ENCODE measurements at places on chromosomes 5 and 9. TPM values are rescaled to one million over a fixed set of nuclear protein-coding genes. Genes with fewer than 3 reads are reported as not detected.

DNA sequence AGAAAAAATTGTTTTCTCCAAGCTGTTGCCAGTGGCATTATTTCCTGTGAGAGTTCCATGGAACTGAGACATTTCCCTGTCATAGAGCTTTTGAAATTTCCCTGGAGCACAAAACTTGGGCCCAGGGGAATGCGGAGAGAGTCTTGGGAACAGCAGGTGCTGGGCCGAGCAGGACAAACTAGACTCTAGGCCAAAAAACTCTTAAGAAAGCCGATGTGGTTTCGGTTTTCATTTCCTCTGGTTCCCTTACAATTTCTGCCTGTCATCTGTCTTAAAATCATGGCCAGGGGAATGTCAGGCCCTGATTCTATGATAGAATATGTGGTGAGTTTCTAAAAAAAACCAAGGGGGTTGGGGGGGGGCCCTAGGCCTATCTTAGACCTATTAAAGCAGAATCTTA is 4.6 kb downstream of the SLC35A4 start:
- no peak for DNase-seq

- DNase-seq: no peak
Measured at GRCh38 chr5:38453921-38454320, 102.5 kb downstream of the LIFR start.

- DNase-seq: no peak
Measured at GRCh38 chr9:73294336-73294735, 142.7 kb downstream of the ANXA1 start.

- DNase-seq: no peak
Measured at GRCh38 chr5:15887093-15887492, 292.5 kb downstream of the MARCHF11 start.

DNA sequence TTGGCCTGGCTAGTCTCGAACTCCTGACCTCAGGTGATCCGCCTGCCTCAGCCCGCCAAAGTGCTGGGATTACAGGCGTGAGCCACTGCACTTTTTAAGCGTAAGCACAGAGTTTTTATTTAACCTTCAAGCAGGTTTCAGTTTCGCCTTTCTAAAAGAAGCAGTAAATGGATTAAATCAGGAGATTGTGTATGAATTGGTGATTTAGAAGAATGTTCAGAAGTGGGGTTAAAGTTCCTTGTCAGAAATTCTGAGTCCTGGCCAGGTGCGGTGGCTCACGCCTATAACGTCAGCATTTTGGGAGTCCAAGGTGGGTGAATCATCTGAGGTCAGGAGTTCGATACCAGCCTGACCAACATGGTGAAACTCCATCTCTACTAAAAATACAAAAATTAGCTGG is 12.2 kb downstream of the HSPA4 start:
- no peak for DNase-seq

DNA sequence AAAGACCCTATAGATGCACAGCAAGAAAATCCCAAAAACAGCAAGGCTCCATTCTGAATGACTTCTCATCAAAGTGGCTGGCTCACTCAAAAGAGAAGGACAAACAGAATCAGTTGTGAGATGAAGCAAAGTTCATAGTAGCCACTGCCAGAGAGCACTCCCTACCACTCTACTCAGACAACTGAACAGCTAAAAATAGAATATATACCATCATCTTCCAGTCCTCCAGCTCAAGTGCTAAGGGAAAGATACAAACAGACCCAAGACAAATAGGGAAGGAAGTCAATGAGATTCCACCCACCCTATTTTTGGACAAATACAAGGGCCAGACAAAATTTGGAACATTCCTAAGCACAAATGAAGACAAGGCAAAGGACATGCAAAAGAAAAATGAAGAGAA is 20.6 kb downstream of the GNAQ start:
- no peak for DNase-seq

- DNase-seq: no peak
Measured at GRCh38 chr5:139167063-139167462, 31.1 kb downstream of the SIL1 start.

GRCh38 chr5:142915813-142916424 is 145.7 kb downstream of the ARHGAP26 start:
- peak; percentile 57 for DNase-seq

DNA sequence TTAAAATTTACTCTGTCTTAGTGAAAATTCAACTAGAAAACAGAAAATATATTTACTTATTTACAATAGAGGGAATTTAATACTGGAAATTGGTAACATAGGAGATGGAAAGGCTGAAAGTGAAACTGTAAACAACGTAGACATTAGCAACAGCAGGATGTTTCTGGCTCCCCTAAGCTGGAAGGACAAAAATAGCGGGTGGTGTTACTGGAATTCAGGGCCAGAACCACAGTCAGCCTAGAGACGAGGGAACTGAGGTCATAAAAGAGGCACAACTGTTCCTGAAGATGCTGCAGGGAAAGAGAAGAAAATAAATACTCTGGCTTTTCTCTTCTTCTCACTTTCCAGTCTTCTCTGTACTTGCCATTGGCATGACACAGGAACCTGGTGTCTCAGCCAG is 80.4 kb upstream of the NIPBL start:
- no peak for DNase-seq

DNA sequence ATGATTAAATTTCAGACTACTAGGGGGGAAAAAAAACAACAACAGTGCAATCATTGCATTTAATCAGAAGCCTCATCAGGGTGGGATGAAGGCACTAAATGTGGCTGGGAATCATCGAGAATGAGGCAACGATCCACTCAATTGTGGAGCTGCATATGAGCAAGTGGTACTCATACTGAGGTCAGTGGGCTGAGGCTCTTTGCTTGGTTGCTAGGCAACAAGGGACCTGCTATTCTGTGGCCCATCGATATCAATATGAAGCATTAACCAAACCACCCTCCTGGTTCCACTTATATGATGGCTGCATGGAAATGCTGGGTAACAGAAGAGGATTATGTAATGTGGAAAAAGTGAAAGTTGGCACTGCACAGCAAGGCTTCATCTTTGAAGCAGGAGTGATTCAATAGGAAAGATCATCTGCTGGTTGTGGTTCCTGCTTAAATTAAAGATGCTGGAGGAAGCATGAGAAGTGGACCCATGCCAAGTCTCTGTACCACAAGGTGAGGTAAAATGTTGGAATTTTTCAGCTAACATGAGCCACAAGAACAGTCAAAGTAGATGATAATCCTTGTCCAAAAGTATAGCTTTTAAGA is 159.8 kb upstream of the HMHB1 start:
- no peak for DNase-seq

- DNase-seq: no peak
Measured at GRCh38 chr9:6133346-6134063, 82.1 kb upstream of the IL33 start.

DNA sequence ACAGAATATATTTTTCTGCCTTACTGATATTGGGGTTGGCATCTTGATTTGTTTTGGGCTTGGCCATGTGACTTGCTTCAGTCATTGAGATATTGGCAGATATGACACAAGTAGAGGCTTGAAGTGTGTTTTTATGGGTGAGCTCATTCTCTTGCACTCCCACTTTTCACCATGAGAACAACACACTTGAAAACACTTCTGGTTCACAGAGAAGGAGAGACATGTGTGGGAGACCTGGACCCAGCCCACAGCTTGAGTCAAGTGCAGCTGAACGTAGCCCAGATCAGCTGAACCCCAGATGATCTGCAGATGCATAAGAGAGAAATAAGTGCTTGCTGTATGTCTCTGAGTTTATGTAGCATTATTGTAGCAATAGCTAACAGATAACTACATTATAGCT is 155.4 kb downstream of the SEMA6A start:
- DNase-seq: no peak

DNA sequence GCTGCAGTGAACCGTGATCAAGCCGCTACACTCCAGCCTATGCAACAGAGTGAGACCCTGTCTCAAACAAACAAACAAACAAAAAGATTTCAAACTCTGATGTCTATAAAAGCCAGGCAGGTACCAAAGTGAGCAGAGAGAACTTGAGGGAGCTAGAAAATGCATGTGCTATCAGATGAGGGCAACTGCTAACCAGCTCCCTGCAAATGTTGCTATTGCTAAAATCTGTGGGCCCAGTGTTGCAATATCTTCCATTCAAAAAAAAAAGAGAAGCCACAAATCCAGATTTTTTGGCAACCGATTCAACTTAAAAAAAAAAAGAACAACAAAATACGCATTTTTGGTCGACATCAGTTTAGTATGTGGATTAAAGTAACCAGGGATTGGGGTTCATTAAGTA is 5.5 kb downstream of the UBE2D2 start:
- no peak for DNase-seq

GRCh38 chr5:67000794-67001475 is 195.7 kb downstream of the CD180 start:
- DNase-seq: no peak

- DNase-seq: no peak
Measured at GRCh38 chr9:20925256-20926045, 106.0 kb downstream of the HACD4 start.

DNA sequence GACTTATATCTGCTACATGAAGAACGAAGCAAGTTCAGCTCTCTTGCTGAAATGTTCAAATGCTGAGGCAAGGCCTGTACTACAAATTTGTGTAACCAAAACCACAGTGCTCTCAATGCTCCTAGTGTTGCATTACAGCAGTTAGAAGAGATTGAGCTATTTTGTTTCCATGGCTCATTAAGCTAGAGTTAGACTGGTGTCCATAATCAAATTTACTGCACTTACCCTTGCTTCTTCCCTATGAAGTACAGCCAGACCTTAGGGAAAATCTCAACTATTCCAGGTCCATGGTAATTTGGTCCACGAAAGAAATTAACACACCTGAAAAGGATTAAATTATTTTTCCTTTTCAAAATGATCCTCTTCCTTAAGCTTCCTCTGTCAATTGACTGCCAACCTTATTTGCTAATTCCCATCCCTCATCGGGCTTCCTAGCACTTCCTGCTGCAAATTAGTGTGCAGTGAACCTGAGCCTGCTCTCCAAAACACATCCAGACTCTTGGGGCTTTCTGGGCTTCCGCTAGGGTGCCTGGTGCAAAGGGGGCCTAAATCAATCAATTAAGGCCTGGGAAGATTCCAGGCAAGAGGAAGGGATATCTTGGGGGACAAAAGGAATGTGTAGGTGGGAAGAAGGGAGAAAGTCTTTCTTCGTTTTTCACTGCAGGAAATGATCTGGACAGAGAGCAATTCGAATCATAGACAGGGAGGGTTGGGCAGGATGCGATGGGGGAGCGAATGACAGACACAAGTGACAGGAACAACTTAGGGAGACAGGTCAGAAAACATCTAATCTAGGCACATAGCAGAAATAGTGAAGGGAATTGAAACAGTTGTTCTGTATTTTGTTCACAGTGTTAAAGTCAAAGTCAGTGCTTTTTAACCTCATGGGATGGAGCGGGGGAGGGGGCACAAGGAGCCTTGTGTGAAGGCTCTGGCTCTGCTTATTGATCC is 542.4 kb downstream of the RAB3C start:
- DNase-seq: no peak

- no peak for DNase-seq
Measured at GRCh38 chr5:157024208-157024959, 34.5 kb downstream of the HAVCR1 start.

DNA sequence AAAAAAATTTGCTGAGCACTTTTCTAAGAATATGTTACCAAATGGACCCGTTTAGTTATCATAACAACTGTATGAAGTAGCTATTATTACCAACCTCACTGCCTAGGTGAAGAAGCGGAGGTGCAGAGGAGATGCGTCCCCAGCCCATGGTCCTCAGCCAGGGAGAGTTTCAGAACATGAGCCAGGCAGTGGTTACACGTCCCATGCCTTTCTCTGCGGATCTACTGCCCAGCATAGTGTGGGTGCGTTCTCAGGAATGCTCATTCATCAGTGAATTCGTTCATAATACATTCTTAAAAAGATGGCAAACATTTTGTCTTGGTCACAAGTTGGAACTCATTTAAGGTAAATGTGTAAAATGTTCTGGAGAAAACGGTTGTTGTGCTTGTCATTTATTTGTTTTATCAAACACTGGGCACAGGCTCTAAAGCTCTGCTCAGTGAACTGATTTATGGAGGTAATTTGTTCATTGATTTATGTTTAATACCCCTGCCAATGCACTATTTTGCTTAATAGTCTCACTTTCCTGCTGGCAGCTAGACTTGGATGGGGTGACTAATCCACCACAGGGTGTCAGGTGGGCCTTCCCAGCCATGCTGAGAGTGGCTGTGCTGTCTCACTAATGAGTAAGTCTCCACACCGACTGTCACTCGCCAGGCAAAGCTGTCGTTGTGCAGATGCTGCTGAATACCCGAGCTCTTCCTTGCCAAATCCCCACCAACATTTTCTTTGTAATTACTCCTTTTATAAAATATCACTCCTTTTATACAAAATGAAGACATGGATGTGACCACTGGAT is 248.8 kb downstream of the TENT4A start:
- DNase-seq: no peak

DNA sequence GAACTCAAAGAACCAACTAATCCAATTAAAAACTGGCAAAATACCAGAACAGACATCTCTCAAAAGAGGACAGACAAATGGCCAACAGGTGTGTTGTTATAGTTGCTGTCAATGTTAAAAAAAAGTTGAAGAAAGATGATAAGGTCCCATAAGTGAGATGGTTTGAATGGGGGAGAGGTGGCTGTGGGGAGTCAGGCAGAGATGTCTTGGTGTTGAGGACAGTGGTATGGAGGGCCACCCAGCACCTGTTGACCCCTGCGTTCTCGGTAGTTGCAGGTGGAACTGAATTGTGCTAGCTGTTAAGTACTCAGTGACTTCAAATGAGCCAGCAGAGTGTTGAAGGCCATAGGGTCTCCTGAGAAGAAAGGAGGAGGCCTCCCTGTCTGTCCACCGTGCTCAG is 55.9 kb upstream of the PITX1 start:
- no peak for DNase-seq

DNA sequence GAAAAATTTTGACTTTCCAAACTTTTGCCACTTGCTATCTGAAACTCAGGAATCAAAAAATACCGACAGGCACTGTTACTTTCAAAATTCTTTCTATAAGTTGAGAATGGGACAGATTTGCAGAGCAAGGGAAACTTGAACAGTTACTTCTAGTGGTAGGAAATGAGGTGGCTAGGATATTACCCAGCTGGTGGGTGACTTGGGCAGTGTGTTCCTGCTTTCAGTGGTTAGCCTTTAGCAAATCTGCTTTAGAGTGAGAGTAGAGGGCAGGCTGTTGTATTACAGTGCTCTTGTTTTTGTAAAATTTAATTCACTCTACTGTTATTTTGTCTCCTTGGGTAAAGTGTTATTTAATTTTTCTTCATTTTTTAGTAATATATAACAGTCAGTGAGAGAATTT is 40.2 kb upstream of the ROPN1L start:
- DNase-seq: no peak

The TAF11L11 gene
- total RNA-seq: not detected

The TMEFF1 gene
- 0.20 TPM for total RNA-seq

The DAPK1 gene
- 58.0 TPM for total RNA-seq

The TEK gene
- total RNA-seq: 4.4 TPM

The CNTNAP3 gene
- total RNA-seq: 0.58 TPM

The TMEM267 gene
- total RNA-seq: 5.7 TPM

The MEIKIN gene
- total RNA-seq: not detected

The GLRA1 gene
- not detected for total RNA-seq

The ANKRD20A1 gene
- 0.48 TPM for total RNA-seq

The SLC6A19 gene
- 0.73 TPM for total RNA-seq

The SIT1 gene
- total RNA-seq: 0.23 TPM

Measured in left lobe of liver (tissue), 2 donors.